Activated CD4-positive, alpha-beta T cell treated with anti-CD3 and anti-CD28 coated beads, Interleukin-2, Interleukin-6, amounts not matched to agents 100 ng/mL and 50 ng/mL, durations not matched to agents 16 hours and 8 hours (primary cell): ENCODE measurements at places on chromosomes 2 and 18.

DNA sequence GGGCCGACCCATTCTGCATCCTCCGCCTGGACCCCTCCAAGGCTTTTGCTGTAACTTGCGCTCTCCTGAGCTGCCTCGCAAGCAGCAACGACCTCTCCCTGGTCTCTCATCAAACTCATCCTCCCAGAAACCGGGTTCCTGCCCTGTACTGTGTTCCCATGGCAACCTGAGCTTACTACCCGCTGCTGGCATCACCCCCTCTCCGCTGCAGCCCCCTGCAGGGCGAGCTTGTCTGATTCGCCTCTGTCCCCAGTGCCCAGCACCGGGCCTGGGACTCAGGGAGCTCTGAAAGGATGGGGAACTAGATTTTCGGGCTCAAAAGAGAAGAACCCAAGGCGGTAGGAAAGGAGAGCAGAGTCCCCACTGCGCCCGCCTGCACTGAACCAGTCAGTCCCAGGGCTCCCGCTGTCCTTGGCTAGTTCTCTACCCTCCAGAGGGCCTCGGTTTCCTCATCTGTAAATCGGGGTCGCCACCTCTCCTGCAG lies 463 bp downstream of the HS1BP3 start:
- peak; percentile 44 for DNase-seq

- no peak for DNase-seq
Measured at GRCh38 chr2:233358335-233358734, 4.0 kb downstream of the DGKD start.

DNA sequence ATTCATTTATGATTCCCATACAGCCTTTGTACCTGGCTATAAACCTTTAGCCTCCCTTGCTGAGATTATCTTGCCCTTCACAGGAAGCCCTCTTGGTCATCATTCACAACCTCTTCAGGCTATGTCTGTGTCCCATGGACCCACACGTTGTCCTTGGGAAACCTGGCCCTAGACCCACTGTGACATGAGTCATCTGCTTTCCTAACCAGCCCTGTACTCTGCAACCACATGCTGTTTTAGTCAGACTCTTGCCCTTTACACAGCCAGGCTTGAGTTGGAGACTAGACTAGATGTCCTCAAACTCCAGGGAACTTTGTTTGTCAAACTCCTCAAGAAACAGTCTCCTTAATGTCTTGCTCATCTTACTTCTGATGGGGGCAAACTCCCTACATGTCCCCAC lies 229.3 kb upstream of the ZSWIM2 start:
- no peak for DNase-seq

GRCh38 chr18:2853173-2853925 lies 6.5 kb downstream of the EMILIN2 start:
- DNase-seq: no peak

GRCh38 chr2:133937669-133938068 lies 316.2 kb upstream of the MGAT5 start:
- DNase-seq: no peak

GRCh38 chr2:234502919-234503285 lies 6.0 kb upstream of the ARL4C start:
- DNase-seq: no peak

- peak; percentile 51 for DNase-seq
Measured at GRCh38 chr2:33441235-33441810, 35.1 kb upstream of the RASGRP3 start.

DNA sequence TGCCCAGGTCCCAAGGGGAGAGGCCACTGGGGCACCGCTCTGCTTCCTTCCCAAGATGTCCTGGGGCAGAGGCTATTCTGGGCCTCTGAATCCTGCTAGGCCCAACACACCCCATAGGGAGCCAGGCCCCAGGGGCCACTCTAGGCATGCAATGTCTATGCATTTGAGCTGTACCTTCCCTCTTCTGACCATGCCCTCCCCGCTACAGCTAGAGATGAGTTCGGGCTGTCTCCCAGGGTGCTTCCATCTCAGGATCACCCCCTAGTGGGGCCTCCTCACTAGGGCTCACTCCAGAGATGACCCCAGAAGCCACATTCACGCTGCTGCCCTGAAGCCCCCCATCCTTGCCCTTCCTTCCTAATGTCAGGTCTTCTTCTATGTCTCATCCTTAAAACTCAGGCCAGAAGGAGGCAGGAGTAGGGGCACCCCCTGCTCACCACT lies 54.4 kb downstream of the TNS1 start:
- DNase-seq: no peak

DNA sequence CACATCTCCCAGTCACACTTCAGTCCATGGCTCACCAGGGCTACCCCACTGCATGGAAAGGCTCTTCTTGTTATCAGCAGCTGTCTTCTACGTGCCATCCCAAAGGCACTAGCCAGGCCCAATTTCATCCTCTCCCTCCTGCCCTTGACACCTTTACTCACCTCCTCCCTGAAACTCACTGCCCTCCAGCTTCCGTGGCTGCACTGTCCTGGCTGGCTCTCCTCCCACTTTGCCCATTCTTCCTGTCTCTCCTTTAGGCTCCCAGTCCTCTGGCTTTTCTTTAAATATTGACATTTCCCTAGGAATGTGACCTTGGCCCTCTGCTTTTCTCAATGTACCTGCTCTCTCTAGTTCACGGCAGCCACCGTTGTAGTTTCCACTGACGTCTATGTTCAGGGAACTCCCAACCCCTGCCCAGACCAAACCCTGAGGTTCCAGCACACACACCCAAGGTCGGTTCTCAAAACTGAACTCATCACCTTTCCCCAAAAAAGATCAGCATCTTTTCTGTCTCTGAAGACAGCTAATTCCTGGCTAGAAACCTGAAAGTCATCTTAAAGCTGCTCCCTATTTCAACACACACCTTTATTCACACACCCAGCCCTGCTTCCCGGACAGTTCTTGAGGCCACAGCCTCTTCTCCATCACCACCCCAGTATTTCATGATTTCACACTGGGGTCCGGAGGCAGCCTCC lies 36.7 kb downstream of the WDFY1 start:
- DNase-seq: no peak

GRCh38 chr18:48321121-48321520 lies 88.1 kb downstream of the ZBTB7C start:
- DNase-seq: no peak

- DNase-seq: no peak
Measured at GRCh38 chr2:11719230-11719977, 27.0 kb upstream of the LPIN1 start.

- peak; percentile 10 for DNase-seq
Measured at GRCh38 chr2:193695367-193695766, 1500.6 kb upstream of the TMEFF2 start.

- DNase-seq: peak; percentile 58
Measured at GRCh38 chr2:41896186-41896846, 151.5 kb upstream of the PKDCC start.

- peak; percentile 23 for DNase-seq
Measured at GRCh38 chr2:23375448-23375847, 9.5 kb upstream of the KLHL29 start.

- peak; percentile 91 for DNase-seq
Measured at GRCh38 chr2:230908595-230909191, 16.3 kb downstream of the GPR55 start.

GRCh38 chr18:32958746-32959145 lies 185.9 kb upstream of the KLHL14 start:
- DNase-seq: peak; percentile 1

DNA sequence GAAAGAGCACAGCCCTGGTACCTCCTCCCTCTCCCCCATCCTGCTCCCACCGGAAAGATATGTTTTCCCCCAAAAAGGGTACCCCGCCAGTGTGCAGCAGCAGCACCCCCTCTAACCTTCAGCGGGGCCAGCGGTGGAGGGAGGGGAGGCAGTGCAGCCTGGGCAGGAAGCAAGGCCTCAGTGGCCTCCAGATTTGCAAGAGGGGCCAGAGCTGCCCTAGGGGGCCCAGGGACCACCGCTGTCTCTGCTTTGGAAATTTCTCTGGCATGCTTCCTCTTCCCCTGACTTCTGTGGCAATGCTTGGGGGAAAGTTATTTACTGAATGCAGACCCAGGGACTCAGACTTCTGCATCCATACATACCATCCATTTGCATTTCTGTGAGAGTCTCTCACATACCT lies 111.5 kb downstream of the KLHL29 start:
- no peak for DNase-seq

GRCh38 chr18:25815659-25816058 lies 274.8 kb downstream of the SS18 start:
- DNase-seq: no peak

DNA sequence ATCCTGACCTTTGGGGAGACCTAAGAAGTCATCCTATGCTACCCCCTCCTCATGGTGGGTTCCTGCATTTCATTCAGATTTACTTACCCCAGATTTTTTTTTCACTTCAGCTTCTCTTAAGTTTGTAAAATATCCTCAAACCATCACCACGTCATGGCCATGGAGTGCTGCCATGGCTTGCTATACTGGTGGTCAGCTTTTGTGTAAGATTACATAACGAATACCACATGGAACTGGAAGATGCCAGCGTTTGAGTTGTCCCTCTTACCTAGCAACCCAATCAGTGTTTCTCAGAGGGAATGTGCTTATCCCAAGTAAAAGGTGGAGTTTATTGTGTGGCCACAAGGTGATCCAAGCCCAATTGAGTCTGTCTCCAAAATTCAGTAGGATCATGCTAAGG lies 148.6 kb upstream of the ALPP start:
- DNase-seq: no peak

- DNase-seq: no peak
Measured at GRCh38 chr2:76406134-76406855, 695.6 kb upstream of the GCFC2 start.

DNA sequence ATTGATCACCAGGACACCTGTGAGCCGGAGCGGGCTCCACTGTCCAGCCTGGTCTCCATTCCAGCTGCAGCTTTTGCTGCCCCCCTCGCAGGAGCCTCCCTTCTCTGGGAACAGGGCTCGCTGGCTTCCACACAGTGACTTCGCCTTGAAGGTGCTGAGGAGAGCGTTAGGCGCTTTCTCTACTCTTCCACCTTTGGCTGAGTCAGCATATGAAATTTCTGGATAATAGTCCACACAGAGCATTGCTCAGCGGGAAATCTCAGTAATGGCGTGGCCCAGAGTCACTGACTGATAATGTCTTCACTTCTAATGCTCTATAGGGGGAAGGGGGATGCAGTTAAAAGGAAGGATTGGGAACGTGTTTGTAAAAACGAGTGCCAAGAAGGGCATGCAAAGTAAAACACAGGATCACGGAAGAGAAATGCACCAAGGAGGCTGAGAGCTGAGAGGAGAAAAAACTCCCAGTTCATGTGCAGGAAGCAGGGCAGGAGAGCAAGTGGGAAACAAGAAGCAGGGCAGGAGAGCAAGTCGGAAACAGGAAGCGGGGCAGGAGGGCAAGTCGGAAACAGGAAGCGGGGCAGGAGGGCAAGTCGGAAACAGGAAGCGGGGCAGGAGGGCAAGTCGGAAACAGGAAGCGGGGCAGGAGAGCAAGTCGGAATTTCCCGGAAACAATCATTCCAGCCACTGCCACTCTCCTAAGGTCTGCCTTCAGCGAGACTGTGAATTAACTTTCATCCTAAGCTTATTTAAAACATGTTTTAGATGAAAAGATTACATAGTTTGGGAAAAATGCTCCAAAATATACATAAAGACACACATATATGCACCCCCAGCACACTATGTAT lies 77.7 kb downstream of the MYT1L start:
- DNase-seq: no peak

DNA sequence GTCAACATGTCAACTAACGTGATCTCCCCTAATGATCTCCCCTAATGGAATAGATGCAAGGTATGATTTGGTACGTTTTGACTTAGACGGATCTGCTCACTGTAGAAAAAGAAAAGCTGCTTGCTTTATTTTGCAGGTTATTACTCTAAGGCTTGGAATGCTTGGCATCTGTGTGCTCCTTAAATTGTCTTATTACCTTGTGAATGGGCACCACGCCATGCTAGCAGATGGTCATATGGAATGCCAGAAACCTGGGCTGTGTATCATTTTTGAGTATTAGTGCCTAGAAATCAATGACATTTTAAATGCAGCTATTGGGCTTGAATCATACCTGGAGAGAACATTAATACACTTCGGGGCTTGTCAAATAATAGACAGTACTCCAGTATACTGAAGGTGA lies 16.5 kb upstream of the FIGN start:
- DNase-seq: no peak

- no peak for DNase-seq
Measured at GRCh38 chr2:46135958-46136357, 161.2 kb upstream of the EPAS1 start.

- no peak for DNase-seq
Measured at GRCh38 chr2:149562324-149562723, 25.3 kb downstream of the MMADHC start.

DNA sequence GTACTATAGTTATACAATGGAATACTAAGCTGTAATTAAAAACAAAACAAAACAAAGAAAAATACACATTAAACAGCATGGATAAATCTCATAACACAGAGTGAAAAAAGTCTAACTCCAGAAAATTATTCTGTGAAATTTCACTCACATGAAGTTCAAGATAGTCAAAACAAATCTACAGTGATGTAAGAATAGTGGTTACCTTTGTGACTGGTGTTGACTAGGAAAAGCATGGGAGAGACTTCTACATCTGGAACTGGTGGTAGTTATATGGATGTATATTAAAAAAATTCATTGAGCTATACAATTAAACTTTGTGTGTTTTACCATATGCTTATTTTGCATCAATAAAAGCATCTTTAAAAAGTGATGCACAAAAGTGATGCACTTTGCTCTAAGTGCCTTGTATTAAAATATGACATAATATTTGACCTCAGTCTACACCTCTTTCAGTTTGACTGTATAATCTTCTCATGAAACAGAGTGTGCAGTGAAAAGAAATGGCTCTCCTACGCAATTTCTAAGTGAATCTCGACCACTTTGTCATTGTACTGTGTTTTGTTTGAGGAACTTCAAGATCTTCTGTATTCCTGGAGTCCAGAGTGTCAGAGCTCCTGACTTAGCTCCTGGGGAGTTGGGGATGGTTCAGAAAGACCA lies 28.0 kb downstream of the STAT4 start:
- peak; percentile 34 for DNase-seq

GRCh38 chr2:30622452-30622851 lies 175.4 kb downstream of the LCLAT1 start:
- DNase-seq: no peak

DNA sequence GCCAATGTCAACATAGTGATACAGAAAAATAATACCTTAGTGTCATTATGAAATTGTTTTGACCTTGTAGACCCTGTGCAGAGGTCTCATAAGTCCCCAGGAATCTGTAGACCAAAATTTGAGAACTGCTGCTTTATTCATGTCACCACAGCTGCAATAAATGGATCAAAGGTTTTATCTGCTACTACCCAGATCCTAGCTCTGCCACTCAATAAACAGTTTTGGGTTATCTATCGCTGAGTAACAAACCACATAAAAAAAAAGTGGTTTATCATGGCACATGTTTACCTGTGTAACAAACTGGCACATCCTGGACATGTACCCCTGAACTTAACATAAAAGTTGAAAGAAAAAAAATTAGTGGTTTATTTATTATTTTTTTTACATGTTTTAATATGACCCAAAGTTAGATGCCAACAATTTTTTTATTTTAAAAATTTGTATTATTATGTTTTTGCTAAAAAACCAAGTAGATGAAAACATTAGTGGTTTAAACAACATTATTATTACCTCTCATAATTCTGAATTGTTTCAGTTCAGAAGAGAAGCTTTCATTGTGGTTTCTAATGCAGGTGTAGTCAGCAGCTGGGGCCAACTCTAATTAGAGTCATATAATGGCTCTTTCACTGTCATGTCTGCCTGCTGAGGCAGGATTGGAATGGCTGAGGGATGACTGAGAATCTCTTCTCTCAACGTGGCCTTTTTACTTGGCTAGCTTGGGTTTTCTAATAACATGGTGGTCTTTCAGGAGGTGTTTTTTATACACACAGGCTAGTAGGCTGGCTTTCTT lies 103.3 kb upstream of the SLC38A11 start:
- DNase-seq: no peak
